NCI-H774 (cell line): ENCODE measurements at places on chromosomes 1 and 21.

DNA sequence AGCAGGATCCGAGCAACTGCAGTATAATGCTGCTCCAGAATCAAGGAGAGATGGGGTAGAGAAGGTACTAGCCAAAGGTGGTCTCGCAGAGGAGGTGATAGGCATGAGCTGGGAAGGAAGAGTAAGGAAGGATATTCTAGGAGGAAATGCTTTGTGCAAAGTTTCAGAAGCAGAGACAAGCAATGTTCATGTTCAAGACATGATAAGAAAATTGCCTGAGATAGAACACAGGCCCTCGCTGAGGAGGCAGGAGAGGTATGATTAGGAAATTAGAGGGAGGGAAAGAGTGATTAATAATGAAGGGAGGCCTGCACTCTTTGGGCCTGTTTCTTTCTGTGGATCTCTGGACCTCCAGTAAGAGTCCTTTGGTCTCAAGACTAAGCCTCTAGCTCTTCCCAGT lies 12.9 kb upstream of the ETV3 start:
- DNase-seq = no peak

DNA sequence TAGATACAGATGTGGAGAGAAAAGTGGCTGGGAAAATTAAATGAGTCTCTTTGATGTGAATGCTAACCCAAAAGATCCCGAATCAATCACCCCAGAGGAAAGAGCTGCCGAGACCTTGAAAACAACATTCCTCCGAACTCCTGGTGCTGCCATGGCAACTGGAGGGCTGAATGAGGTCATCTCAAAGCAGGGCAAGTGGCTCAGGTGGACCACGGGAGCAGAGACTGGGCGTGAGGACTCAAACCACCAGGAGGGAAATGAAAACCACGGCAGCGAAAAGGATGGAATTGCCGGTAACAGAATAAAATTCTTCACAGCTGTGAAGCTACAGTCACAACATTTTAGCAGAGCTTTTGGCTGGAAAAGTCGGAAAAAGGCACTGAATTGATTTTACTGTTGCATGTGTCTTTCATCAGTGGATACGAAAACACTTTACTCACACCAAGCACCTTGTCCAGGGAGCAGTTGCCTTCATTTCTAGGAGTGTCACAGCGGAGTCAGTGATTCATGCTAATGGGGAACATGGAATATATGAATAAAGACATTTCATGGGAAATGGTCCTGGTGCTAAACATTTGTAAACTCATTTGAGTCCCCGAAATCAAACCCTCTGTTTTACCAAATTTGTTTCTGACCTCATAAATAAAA lies 23.2 kb upstream of the BECN2 start:
- peak; percentile 53 for DNase-seq

GRCh38 chr1:214638459-214638807 lies 35.4 kb downstream of the CENPF start:
- DNase-seq = no peak

DNA sequence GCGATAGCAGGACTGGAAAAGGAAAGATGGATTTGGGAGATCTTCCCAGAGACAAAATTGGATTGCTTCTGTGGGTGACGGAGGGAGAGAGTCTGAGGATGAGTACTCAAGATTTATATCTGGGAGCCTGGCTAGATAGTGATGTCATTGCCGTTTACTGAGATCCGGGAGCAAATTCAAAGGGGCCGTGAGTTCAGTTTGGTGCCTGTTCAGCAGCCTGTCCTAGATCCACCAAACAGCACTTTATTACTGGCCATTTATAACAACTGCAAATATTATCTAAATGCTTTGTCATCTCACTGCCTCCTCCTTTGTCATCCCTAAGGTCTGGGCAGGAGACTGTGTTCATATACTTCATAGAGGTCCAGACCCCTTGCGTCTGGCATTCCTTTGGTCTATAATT lies 29.2 kb downstream of the MAPKAPK2 start:
- no peak for DNase-seq

DNA sequence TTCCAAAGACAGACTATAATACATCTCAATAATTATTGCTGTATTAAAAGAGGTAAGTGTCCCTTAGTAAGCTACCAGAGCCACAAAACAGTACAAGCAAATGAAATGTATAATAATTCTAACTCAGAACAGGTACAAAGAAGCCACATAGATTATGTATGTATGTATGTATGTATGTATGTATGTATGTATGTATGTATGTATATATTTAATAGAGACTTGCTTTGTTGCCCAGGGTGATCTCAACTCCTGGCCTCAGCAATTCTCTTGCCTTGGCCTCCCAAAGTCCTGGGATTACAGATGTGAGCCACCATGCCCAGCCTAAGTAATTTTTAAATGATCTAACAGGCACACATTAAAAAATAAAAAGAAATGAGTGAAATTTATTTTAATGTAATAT lies 86.9 kb downstream of the EPS15 start:
- no peak for DNase-seq

DNA sequence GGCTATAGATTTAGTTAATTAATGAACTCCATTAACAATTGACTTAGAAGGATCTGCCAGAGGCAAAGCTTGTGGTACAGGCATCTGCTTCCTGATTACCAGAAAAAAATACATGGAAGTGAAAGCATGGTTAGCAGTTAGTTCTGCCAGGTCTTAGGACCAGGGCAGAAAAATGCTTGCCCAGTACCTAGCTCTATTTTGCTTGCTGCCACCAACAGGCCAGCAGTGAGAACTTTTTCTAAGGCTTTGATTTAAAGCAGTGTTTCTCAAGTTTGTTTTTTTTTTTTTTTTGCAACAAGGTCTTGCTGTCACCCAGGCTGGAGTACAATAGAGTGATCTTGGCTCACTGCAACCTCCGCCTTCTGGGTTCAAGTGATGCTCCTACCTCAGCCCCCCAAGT lies 16.4 kb upstream of the MTF1 start:
- no peak for DNase-seq

DNA sequence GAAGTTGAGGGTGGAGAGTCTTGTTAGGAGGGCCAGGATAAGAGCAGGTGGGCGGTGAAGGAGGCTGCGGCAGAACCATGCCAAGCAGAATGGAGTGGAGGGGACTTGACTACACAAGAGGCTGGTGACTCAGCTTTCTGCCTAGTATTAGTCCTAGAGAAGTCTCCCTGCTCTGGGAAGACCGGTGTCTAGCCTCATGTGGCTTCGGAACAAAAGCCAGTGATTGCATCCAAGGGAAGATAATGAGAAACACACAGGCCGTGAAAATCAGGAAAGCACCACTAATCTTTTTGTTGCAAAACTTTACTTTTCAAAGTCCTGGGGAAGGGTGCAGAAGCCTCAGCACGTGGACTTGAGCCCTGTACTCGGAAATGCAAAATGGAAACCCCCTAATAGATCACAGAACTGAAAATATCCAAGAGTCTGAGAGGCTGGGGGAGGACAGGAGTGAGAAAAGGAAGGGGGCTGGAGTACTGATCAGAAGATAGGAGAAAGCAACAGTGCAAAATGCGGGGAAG lies 31.4 kb downstream of the DDR2 start:
- no peak for DNase-seq

GRCh38 chr1:29498126-29499103 lies 262.1 kb downstream of the PTPRU start:
- DNase-seq = no peak

GRCh38 chr1:99580451-99580850 lies 65.5 kb upstream of the PALMD start:
- no peak for DNase-seq

GRCh38 chr21:14120091-14120734 lies 90.5 kb downstream of the LIPI start:
- no peak for DNase-seq

GRCh38 chr21:36122977-36123376 lies 11.9 kb upstream of the CBR3 start:
- no peak for DNase-seq
